ENCODE measurements at places on chromosomes 5 and 9.

- DNase-seq, result peak; percentile 2
Observed at GRCh38 chr5:170183816-170184687, 48.7 kb upstream of the C5orf58 start.

GRCh38 chr5:178286226-178287090 is 53.9 kb upstream of the PHYKPL start:
- no peak for DNase-seq

GRCh38 chr9:12415361-12415760 is 277.8 kb upstream of the TYRP1 start:
- DNase-seq, result no peak

DNA sequence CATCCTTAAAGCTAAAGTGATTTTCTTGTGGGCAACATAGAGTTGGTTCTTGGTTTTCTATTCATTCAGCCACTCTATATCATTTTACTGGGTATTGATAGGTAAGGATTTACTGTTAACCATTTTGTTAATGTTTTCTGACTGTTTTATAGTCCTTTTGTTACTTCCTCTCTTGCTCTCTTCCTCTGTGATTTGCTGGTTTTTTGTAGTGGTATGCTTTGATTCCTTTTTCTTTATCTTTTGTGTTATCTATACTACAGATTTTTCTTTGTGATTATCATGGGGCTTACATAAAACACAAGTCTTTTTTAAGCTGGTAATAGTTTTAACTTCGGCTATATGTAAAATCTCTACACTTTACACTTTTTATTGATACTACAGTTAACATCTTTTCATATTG is 43.3 kb downstream of the CREBRF start:
- DNase-seq, result no peak

DNA sequence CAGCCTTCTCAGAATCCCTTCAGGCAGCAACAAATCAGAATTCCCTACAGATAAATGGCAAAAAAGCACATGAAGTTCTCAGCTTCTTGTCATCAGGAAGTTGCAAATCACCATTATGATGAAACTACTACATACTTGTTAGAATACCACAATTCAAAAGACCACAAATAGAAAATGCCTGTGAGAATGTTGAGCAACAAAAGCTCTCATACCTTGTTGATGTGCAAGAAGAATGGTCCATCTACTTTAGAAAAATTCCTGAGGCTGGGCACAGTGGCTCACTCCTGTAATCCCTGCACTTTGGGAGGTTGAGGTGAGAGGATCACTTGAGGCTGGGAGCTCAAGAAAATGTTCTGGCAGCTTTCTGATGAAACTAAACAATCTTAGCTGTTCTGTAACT is 278.1 kb downstream of the ICE1 start:
- no peak for DNase-seq

DNA sequence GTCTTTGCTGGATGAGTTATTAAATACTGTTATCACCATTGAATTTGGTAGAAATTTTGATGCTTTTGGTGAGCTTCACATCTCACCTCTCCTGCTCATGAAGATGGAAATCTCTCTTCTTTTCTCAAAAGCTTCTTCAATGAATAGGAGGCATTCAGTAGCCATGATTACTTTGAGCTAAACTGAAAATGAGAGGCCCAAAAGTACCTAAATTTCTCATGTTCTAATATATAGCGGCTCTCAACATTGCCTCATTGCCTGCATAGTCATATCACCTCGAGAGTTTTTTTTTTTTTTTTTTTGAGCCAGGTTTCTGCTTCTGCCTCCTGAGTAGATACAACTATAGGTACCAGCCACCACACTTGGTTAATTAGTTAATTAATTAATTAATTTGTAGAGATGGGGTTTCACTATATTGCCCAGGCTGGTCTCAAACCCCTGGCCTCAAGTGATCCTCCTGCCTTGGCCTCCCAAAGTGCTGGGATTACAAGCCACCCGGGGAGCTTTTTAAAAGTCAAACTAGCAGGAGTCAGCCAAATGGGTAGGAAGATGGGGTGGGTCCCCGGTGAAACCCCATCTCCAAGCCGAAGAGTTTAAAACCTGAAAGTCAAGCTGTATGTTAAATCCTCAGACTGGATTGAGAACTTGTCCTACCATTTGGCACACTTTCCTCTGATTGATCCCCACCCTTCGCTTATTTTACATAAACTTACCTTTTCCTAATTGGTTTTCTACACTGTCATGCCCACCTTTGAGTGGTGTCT is 169.0 kb downstream of the DOCK2 start:
- no peak for DNase-seq
